Neuronal stem cell (in vitro differentiated cells): ENCODE measurements at places on chromosomes 4 and X.

- no peak for DNase-seq
Measured at GRCh38 chr4:95106408-95106928, 348.7 kb downstream of the BMPR1B start.

DNA sequence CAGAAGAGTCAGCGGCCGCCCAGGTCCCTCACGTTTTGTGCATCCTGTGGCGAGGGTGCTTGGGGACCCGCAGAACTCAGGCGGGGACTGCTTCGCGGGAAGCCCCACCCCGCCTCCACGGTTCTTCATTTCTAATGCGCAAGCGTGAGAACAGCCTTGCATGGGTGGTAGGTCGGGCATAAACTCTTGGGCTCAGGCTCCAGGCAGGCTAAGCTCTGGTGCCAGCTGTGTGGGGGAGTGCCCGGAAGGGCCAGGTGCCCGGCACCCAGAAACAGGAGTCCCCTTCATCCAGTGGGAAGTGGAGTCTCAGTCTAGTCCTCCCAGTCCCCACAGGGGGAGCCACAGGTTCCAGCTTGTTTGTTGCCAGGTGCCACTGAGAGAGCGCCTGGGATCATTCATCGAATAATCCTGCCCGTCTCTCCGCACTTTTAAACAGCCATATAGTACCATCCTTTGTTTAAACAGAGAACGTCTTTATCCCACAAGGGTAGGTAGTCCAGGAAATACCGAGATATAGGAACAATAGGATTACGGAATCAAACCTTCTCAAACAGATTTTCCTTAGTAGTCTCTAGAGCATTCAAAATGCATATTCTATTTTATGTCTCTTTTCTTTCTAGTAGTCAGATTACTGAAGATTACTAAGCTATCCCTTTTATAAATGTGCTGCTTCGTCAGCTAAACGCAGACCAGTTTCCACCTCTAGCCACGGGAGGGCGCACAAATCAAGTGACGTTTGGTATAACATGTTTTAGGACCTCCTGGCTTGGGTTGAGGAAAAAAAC, 12.7 kb upstream of the RBBP7 start:
- DNase-seq = peak; percentile 48

- no peak for DNase-seq
Measured at GRCh38 chr4:112119353-112119783, 25.9 kb upstream of the FAM241A start.

DNA sequence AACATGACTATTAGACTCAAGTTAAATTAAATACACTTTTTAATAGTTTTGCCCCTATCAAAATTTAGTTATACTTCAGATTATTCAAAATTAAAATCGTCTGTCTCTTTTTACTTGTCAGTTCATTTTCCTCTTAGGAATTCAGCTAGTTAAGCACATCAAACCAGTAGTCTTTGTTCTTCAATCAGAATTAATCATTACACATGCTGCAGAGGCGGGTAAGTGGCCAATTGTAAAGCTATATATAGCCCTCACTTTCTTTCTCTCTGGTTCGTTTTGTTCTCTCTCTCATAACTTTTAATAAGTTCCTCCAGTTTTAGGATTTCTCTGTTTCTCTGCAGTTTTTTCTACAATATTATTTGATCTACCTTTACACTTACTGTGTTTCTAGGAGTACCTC, 359.1 kb upstream of the PABPC4L start:
- no peak for DNase-seq

GRCh38 chrX:118221270-118221669, 104.7 kb upstream of the KLHL13 start:
- DNase-seq = no peak

- no peak for DNase-seq
Measured at GRCh38 chr4:184148738-184149637, 68.7 kb downstream of the ENPP6 start.

DNA sequence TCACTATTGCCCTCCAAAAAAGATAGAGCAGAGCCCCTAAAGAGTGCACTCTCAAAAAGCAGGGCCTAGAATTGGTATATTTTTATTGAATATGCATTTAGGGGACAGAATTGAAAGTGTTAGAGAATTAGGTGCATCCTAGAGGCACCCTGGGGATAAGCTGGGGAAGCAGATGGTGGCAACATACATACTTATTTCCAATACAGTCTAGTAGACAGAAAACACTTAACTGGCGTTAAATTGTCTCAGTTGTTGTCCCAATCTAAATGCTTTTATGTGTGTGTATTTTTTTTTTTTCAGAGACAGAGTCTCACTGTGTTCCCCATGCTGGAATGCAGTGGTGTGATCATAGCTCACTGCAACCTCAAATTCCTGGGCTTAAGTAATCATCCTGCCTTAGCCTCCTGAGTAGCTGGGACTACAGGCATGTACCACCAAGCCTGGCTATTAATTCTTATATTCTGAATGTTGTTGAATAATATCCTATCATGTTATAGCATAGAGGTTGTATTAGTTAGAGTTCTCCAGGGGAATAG, 481.8 kb downstream of the GRXCR1 start:
- DNase-seq = no peak

DNA sequence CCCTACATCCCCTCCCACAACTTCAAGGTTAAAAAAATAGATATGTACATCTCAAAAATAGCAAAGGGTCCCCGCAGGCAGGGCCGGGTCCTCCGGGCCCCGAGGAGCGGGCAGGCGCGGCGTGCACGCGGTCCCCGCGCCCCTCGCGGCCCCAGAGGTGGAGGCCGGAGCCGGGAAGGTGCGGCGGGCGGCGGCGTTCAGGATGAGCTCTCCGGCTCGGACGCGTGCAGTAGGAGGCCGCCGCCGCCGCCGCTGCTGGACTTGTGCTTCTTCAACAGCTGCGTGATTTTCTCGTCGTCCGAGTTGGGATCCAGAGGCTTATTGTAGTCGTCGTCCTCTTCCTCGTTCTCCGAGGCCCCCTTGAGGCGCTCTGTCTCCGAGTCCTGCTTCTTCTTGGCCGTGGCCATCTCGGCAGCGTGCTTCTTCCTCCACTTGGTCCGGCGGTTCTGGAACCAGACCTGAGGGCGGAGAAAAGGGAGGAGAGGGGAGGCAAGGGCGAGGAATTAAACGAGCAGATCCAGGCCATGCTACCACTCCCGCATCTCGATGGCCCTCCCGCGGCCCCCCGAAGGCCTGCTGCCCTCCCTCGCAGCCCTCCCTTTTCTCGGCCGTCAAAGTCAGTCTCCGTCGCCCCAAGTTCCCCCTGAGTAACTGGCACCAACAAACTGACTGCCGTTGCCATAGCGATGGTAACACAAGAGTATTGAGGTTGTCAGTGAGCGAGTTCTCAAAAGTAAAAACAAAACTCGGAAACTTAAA, 5.8 kb downstream of the NKX6-1 start:
- no peak for DNase-seq

GRCh38 chr4:119626420-119626819, 2.2 kb downstream of the PDE5A start:
- DNase-seq = no peak

DNA sequence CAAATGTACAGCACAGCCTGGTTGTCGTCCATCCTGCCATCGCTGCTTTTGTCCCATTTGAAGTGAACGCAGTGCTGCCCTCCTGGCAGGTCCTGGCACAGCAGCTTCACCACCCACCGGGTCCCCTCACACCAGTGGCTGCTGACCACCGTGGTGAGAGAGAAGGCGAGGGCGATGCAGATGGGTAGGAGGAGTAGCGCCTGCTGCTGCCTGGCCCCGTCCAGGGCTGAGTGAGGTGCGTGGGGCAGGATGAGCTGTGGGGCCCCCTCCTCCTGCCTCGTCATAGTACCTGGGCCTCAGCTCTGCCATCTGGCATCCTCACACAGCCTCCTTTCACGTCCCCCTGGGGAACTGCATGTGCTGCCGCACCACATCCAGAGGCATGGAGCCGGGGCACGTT, 1.8 kb downstream of the DCAF8L2 start:
- no peak for DNase-seq

DNA sequence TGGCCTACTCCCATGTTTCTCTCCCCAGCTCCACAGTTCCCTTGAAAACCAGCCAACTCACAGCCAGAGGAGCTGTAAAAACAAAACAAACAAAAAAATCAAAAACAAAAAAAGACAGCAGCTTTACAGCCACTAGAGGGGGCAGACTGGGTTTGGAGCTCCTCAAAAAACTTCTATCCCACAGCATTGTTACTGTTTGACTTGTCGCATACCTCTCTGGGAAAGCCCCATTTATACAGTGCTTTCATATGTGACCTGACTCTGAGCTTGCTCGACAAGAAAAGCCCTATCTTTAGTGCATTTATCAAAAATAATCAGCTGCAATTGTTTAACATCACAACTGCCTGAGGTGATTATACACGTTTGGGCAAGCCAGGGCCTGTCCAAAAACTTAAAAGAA, 21.6 kb downstream of the TSPAN6 start:
- no peak for DNase-seq

- no peak for DNase-seq
Measured at GRCh38 chr4:32778938-32779337, 2058.8 kb downstream of the PCDH7 start.

- DNase-seq = no peak
Measured at GRCh38 chr4:67874986-67875385, 8.8 kb downstream of the TMPRSS11D start.

DNA sequence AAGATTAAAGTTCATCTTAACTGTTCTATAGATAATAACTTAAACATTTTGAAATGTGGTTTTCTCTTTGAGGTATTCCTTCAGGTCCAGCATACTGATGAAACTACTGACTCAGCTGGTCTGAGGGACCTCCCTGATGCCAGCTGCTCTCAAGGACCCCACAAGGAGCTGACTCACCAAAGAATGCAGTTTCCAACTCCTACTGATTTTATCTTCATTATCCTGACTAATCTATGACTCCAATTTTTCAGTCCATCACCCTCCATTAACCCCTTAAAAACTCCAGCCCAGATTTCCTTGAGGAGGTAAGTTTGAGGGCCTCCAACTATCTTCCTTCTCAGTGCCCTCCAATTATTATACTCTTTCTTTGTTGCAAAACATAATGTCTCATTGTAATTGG, 1.4 kb upstream of the UGT2B4 start:
- no peak for DNase-seq

GRCh38 chr4:149723065-149723464, 92.6 kb downstream of the IQCM start:
- DNase-seq = no peak

- DNase-seq = no peak
Measured at GRCh38 chr4:39305912-39306677, 60.1 kb downstream of the RFC1 start.

GRCh38 chrX:137278825-137279224, 245.0 kb upstream of the GPR101 start:
- no peak for DNase-seq

DNA sequence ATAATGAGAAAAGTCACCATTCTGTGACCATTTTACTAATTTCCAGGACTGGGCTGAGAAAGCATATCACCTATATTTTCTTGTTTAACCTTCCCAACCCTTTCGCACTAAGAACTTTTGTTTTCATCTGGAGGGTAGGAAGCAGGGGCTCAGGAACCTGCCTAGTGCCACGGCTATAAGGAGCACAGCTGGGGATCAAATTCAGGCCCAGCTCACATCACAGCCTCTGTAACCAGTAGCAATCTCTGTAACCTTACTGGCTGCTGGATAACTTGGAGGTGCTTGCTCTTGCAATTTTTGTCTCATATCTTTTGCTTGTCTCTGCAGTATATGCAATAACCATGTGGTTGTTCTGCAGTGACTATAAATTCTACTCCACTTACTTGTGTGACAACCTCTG, 76.7 kb upstream of the PLAC1 start:
- no peak for DNase-seq
